ENCODE measurements at places on chromosomes 1 and 21.

DNA sequence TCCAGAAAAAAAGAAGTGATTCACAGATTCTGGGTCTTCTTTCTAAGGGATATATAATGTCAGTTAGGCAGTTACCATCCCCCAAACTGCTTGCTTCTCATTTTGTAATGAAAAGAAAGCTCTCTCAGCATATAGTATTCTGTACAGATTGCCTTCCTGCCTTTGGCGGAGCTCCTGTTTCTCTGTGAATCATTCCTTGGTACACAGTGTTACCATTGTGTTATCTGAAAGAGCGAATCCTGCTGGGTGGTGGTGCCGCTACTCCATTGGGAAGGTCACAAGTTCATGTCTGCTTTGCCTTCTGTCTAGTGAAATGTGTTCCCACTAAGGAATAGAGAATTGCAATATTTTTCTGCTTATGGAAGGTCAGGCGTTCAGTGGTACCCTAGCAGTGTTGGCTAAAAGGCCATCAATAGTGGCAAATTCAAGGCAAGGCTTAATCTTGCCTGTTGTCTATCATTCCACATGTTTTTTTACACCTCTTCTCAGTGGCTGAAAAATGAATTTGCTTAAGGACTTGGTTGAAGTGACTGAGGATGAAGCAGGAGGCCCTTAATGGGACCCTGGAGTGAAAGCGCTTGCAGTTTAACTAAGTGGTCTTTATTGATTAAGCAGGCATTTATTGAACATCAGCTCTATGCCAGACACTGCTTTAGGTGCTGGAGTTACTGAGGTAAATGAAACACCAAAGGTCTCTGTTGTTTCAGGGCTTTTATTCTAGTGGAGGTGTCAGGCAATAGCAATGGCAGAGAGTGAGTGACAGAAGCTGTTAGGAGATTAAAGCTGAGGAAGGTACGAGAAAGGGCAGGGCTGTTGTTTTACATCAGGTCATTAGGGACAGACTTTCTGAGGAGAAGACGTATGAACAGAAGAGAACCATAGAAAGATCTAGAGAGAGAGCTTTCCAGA is 186.7 kb downstream of the PDE4B start:
- DNase-seq, result no peak

DNA sequence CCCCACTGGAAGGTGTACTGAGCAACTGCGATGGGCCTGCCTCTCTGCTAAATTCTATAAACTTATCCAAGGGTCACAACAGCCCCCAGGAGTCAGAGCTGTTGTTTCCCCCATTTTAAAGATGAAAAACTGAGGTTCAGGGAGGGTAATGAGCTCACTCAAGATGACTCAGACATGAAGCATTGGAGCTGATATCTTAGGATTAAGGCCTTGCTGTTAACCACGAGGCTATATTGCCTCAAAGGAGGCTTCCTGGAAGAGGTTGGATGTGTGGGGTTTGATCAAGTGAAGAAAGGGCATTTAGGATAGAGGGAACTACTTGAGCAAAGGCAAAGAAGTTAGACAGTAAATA is 6.7 kb downstream of the LDLRAP1 start:
- peak; percentile 44 for DNase-seq

DNA sequence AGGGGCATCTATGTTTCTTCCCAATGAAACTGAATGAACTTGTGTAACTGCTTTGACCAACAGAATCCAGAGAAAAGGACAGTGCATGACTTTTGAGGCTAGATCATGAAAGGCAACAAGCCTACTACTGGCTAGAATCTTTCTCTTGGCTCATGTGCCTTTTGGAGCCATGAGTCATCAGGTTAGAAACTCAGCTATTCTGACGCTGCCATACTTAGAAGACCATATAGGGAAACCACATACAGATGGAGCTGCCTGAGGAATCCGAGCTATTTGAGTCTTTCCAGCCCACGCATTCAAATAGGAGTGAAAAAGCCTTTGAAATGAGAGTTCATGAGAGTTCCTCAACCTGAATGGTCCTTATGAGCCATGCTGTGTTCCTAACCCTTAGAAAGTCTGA is 738.5 kb upstream of the CHRM3 start:
- no peak for DNase-seq

DNA sequence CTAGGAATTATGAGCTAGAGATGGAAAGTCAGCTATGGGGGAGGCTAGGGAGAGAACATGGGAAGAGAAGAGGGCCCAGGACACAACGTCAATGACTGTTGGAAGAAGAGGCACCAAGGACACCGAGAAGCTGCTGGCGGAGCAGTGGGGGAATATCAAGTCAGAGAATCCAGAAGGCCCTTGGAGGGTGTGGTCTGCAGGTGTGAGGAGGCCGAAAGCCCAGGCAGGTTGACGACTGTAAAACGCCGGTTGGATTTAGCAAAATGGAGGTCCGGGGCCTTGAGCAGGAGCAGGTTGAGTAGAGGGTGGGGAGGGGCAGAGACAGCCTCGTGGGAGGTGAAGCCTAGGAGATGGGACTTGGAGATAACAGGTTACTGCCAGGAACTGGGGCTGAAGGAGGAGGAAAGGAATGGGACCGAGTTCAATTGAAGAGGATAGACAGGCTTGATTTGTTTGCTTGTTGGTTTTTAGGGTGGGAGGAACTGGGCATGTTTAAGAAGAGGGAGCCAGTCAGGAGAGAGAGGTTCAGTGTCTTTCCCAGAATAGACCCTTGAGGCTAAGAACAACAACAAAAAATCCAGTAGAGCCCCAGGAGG is 35.1 kb downstream of the EDN2 start:
- DNase-seq, result no peak

- no peak for DNase-seq
Measured at GRCh38 chr1:6852136-6852890, 67.1 kb downstream of the CAMTA1 start.

- no peak for DNase-seq
Measured at GRCh38 chr1:6330410-6330911, 63.1 kb downstream of the ACOT7 start.

DNA sequence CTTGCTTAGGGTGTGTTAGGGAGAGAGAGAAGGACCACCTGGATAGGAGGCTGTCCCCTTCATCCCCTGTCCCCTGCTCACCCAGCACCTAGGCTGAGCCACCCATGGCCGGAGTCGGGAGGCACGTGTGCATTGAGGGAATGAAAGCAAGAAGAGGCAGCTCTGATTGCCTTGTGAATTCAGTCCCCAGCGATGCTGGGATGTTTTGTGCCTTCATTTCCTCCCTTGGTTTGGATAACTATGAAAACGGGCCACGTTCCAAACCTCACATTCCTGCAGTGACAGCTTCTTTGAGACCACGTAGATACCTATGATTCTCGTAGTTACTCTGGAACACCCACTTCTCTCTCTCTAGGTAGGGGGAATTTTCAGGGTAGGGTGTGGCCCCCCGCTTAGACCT is 67.1 kb downstream of the MAN1C1 start:
- DNase-seq, result no peak

DNA sequence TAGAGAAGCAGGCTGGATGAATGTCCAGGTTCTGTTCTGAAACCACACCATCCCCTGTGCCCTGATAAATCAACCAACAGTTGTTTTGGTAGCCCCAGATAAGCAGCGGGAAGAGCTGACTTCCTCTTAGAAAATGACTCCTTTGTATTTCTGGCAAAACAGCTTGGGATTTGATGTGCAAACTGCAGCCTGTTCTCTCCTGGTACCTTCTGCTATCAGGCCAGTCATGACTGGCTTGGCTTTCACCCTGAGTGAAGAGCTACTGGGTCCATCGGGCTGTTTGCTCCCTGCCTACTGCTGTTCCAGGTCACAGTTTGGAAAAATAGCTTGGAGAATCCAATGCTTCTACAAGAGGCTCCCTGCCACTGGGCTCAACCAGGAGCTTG is 116.8 kb downstream of the DTL start:
- DNase-seq, result no peak

DNA sequence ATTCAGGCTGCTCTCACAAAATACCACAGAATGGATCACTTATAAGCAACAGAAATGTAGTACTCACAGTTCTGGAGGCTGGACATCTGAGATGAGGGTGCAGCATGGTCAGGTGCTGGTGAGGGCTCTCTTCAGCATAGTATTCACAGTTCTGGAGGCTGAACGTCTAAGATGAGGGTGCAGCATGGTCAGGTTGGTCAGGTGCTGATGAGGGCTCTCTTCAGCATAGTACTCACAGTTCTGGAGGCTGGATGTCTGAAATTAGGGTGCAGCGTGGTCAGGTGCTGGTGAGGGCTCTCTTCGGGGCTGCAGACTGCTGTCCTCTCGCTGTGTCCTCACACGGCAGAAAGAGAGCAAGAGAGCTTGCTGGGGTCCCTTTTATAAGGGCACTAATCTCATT is 17.1 kb downstream of the PDZK1IP1 start:
- DNase-seq, result no peak

- DNase-seq, result no peak
Measured at GRCh38 chr1:63908016-63908415, 134.2 kb downstream of the ROR1 start.

DNA sequence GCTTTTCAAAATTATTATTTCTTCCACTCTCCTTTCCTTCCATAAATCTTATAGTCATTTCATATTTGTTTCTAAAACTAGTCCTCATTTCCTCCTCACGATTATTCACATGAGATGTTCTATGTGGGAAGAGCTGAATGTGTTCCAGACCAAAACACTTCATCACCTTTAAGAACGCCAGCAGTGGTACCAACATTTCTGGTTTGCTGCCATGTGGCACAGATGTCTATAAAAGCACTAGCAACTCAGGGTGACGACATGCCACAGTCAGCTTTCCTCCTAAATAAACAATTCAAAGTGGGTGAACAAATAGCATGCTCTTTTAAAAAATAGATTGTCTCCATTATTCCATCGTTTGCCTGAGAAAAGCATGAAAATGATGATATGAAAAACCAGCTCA is 1217.8 kb upstream of the ADGRL2 start:
- no peak for DNase-seq

DNA sequence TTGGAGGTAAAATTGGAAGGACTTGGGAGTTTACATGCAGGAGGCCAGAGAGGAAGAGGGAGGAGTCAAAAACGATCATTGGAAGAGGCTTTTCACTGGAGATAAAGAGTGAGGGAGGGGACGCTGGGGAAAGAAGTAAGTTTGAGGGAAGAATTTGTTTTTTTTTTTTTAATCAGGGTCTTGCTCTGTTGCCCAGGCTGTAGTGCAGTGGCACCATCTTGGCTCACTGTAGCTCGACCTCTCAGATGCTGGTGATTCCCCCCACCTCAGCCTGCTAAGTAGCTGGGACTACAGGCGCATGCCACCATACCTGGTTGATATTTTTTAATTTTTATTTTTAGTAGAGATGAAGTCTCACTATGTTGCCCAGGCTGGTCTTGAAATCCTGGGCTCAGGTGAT is 1.2 kb upstream of the MROH7 start:
- no peak for DNase-seq

DNA sequence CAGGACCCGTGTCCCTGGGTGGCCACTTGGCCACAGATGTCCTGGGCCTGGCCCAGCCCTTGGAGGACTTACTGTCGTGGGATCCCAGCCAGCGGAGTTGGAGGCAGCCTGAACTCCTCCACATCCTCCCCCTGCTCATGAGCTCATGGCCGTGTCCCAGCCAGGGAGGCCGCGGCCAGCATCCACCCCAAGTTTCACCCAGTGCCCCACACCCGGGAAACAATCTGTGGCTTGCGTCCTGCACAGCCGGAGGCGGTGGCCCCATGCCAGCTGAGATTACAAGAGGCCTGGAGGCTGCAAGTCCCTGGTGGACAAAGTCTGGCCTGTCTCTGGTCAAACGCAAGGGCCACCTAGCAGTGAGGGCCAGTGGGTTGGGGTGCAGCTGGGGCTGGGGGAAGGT is 27.5 kb upstream of the TMEM52 start:
- no peak for DNase-seq

DNA sequence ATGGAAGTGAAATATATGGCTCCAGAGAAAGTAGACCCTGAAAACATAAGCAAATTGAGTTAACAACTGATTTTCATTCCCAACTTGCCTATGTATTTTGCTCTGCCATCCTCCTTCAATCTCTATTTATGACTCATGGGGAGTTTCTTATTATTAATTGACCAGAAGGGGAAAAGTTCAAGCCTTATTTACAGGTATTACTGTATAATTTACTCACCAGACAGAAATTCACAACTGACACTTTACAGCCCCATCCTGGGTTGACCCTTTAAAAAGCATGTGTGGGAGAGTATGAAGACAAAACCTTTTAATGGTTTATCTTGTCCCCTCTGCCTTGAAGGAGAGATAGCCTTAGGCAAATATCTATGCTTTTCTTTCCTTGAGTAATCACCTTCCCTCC is 39.8 kb upstream of the C1orf53 start:
- no peak for DNase-seq

Data from CD4-positive, alpha-beta T cell treated with Interleukin-4 for 4 hours (primary cell).